ENCODE measurements at places on chromosomes 1 and 21. TPM values are rescaled to one million over a fixed set of nuclear protein-coding genes. Genes with fewer than 3 reads are reported as not detected.

Gene KRTAP10-11
- total RNA-seq = not detected

Gene AVPR1B
- total RNA-seq = not detected

Gene SPRR2F
- total RNA-seq = not detected

Gene TMEM52
- total RNA-seq = 0.55 TPM

Gene HSD11B1
- not detected for total RNA-seq

GRCh38 chr1:153447498-153448170 lies 12.8 kb downstream of the S100A7 start:
- no peak overlapping the region for H3K27ac ChIP-seq
- DNase-seq = no peak
- H3K4me3 ChIP-seq = no peak overlapping the region
- no peaks in the 10 kb centered on the region for H3K4me1 ChIP-seq
- H3K36me3 ChIP-seq = no peaks in the 10 kb centered on the region

DNA sequence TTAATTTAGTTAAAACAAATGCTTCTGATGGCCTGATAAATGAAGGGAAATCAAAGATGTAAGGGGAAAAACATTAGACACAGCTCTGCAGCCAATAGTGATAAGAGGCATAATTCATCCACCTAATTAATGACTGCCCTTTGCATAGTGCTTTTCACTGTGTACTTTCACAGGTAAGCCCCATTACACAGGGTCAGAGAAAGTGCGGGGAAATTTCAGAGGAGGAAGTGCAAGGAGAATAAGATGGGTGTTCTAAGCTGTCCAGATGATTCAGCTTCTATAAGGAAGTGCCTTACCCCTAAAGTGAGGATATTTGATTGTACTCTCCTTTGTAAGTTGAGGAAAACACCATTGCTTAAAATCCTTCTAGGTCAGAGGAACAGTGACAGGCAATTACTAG lies 88.0 kb downstream of the NR5A2 start:
- H3K27ac ChIP-seq = no peak overlapping the region
- H3K27me3 ChIP-seq = no peaks in the 10 kb centered on the region
- no peaks in the 10 kb centered on the region for H3K36me3 ChIP-seq
- H3K4me3 ChIP-seq = no peak overlapping the region
- H3K4me1 ChIP-seq = no peaks in the 10 kb centered on the region
- no peak for DNase-seq

GRCh38 chr1:9078752-9079500 lies 9.5 kb upstream of the SLC2A5 start:
- no peak overlapping the region for H3K4me3 ChIP-seq
- no peaks in the 10 kb centered on the region for H3K36me3 ChIP-seq
- H3K27me3 ChIP-seq = no peaks in the 10 kb centered on the region
- peaks cover 15% of the 10 kb centered on the region for H3K4me1 ChIP-seq
- DNase-seq = no peak
- no peak overlapping the region for H3K27ac ChIP-seq

GRCh38 chr1:201251851-201252430 lies 31.4 kb upstream of the PKP1 start:
- no peaks in the 10 kb centered on the region for H3K36me3 ChIP-seq
- H3K4me1 ChIP-seq = no peaks in the 10 kb centered on the region
- DNase-seq = no peak
- H3K4me3 ChIP-seq = no peak overlapping the region
- H3K27ac ChIP-seq = no peak overlapping the region
- no peaks in the 10 kb centered on the region for H3K27me3 ChIP-seq

GRCh38 chr1:58155418-58156123 lies 391.0 kb downstream of the OMA1 start:
- H3K27me3 ChIP-seq = no peaks in the 10 kb centered on the region
- no peak for DNase-seq
- H3K27ac ChIP-seq = no peak overlapping the region
- H3K4me3 ChIP-seq = no peak overlapping the region
- H3K4me1 ChIP-seq = no peaks in the 10 kb centered on the region

- peaks cover 70% of the 10 kb centered on the region for H3K4me1 ChIP-seq
- H3K27ac ChIP-seq = peak overlapping the region; percentile 71
- H3K36me3 ChIP-seq = peaks cover 21% of the 10 kb centered on the region
- H3K4me3 ChIP-seq = no peak overlapping the region
- H3K27me3 ChIP-seq = no peaks in the 10 kb centered on the region
- DNase-seq = no peak
Observed at GRCh38 chr1:108703939-108704338, 8.8 kb upstream of the FNDC7 start.

DNA sequence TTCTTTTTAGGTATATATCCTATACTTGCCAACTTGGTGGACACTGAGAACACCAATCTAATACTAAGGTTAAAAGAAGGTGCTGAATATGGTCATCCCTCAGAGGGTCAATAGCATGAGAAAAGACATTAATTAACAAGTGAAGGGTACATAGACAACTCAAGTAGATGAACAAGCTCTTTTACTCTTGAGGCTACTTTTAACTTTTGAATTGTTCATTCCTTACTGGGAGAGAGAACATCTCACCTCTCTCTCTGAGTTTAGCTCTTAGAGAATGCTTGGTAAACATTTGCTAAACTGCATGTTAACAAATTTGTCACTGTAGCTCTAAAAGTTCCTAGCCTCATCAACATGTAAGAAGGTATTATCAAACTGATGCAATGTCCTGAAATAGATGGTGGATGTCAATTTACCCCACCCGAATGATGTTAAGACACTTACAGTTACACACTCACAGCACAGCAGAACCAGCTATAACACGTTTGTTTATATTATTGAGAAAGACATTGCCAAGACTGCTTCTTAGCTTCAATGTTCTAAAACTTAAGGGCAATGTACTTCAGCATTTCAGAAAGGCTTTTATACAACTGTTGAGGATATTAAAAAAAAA lies 35.9 kb downstream of the HEATR1 start:
- no peak for DNase-seq
- H3K27me3 ChIP-seq = no peaks in the 10 kb centered on the region
- H3K4me1 ChIP-seq = no peaks in the 10 kb centered on the region
- H3K27ac ChIP-seq = no peak overlapping the region

DNA sequence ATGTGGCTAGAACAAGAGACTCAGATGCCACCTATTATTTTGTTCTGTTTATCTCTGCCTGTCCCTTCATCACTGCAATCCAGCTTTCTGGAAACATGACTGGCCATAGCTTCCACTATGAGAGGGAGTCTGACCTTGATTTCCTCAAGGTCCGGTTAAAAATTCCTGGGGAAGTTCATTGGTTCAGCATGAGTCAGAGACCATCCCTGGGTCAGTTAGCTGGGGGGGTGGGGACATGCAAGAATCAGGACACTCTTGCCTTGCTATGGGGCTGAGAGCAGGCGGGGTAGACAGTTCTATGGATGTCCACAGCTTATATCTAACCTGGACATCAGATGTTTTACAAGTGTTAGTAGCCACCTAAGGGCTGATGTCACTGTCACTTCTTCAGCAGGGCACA lies 81.1 kb downstream of the TENT5C start:
- no peaks in the 10 kb centered on the region for H3K27me3 ChIP-seq
- no peaks in the 10 kb centered on the region for H3K4me1 ChIP-seq
- H3K27ac ChIP-seq = no peak overlapping the region
- no peaks in the 10 kb centered on the region for H3K36me3 ChIP-seq
- DNase-seq = no peak

- H3K4me1 ChIP-seq = no peaks in the 10 kb centered on the region
- H3K27me3 ChIP-seq = no peaks in the 10 kb centered on the region
- DNase-seq = no peak
- H3K4me3 ChIP-seq = no peak overlapping the region
Observed at GRCh38 chr1:112169517-112169916, 180.0 kb upstream of the KCND3 start.

DNA sequence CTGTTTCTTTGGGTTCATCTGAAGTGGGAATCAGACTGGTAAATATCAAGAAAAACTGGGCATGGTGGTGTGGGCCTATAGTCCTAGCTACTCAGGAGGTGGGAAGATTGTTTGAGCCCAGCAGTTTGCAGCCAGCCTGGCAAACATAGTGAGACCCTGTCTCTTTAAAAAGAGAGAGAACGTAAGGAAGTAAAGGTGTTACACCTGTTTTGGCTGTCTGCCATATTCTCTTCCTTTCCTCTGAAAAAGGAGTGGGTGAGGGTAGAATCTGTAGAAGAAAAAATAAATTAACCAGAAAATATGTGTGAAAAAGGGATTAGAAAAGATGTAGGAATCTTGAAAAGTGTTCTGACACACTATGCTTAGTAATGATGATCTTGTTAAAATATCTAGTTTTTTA lies 20.0 kb downstream of the AHCYL1 start:
- no peaks in the 10 kb centered on the region for H3K27me3 ChIP-seq
- H3K4me3 ChIP-seq = no peak overlapping the region
- DNase-seq = peak; percentile 22
- H3K27ac ChIP-seq = no peak overlapping the region

GRCh38 chr21:36881228-36881627 lies 85.2 kb downstream of the HLCS start:
- no peaks in the 10 kb centered on the region for H3K4me1 ChIP-seq
- no peaks in the 10 kb centered on the region for H3K36me3 ChIP-seq

GRCh38 chr1:114177282-114177681 lies 23.6 kb upstream of the SYT6 start:
- no peaks in the 10 kb centered on the region for H3K36me3 ChIP-seq
- no peak overlapping the region for H3K27ac ChIP-seq
- no peaks in the 10 kb centered on the region for H3K27me3 ChIP-seq
- no peak for DNase-seq
- H3K4me3 ChIP-seq = no peak overlapping the region

DNA sequence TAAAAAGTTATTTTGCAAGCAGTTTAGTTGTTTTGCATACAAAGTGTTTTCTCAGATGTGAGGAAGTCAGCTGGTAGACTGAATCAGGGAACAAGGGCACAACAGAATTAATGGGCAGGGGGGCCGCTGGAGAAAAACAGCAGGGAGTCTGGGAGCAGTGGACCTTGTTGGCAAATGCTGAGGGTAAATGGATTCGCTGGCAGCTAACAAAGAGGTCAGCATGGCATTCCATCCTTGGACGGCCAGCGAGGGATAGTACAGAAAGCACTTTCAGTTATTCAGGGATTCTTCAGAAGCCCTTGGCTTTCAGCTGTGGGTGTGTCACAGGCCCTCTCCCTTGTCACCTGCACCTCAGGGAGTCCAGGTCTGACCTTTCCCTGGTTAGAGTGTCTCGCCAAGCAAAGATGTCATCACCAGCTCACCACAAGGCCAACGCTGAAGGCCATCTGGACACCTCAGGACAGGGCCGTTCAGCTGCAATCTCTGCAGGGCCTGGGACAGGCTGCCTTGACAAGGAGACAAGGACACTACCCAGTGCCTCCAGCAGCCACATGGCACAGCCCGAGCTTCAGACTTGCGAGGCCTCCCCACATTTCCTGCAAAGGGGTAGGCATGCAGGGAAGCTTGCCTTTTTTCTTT lies 90.4 kb downstream of the KCNN3 start:
- H3K4me1 ChIP-seq = peaks cover 11% of the 10 kb centered on the region
- H3K27me3 ChIP-seq = no peaks in the 10 kb centered on the region

GRCh38 chr1:218139761-218140160 lies 145.3 kb upstream of the RRP15 start:
- no peaks in the 10 kb centered on the region for H3K4me1 ChIP-seq
- H3K27ac ChIP-seq = no peak overlapping the region
- no peak for DNase-seq
- H3K4me3 ChIP-seq = no peak overlapping the region

GRCh38 chr1:113534130-113534817 lies 144.0 kb downstream of the MAGI3 start:
- H3K27ac ChIP-seq = no peak overlapping the region
- H3K36me3 ChIP-seq = no peaks in the 10 kb centered on the region
- H3K4me3 ChIP-seq = no peak overlapping the region
- no peaks in the 10 kb centered on the region for H3K4me1 ChIP-seq

DNA sequence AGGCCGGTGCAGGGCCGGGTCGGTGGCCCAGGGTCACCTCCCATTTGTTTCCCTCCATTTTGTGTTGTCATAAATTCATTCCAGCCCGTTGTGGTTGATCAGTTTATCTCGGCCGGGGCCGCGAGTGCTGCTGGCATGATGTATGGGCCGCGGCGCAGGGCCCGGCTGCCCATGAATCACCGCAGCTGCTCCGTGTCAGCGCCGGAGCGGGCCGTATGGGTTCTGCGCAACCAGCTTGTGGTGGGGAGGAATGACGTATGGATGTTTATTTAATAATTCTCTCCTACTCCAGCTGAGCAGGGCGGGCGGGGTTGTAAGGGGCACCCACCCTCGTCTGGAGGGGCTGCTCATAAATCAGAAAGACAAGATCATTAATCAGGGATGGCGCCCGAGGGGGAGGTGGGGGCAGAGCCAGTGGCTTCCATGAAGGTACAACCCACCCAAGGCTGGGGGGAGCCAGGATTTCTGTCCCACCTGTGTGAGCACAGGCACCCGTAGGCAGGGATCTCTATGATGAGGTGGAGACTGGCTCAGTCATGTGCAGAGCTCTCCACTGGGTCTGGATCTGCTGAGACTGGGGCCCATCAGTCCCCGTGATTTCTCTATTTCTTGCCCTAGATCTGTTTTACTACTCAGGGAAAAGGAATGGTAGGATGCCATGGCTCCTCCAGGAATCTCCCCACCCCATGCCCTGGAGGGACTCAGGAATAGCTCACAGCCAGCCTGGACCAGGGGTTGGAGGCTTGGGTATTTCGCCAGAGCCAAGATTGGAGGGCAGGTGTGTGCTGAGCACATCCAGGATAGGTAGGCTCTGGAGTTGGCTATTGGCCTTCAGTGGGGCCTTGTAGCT lies 27.8 kb downstream of the TMEM53 start:
- no peak overlapping the region for H3K27ac ChIP-seq
- no peaks in the 10 kb centered on the region for H3K4me1 ChIP-seq
- DNase-seq = no peak
- H3K27me3 ChIP-seq = no peaks in the 10 kb centered on the region
- H3K4me3 ChIP-seq = no peak overlapping the region

GRCh38 chr1:84301785-84302385 lies 377 bp downstream of the SAMD13 start:
- peaks cover 3% of the 10 kb centered on the region for H3K27me3 ChIP-seq
- DNase-seq = no peak
- no peaks in the 10 kb centered on the region for H3K36me3 ChIP-seq
- no peak overlapping the region for H3K4me3 ChIP-seq

- no peak overlapping the region for H3K27ac ChIP-seq
- peaks cover 27% of the 10 kb centered on the region for H3K4me1 ChIP-seq
- H3K4me3 ChIP-seq = no peak overlapping the region
- no peak for DNase-seq
- H3K27me3 ChIP-seq = no peaks in the 10 kb centered on the region
Observed at GRCh38 chr1:1351511-1352427, 2.6 kb upstream of the DVL1 start.

DNA sequence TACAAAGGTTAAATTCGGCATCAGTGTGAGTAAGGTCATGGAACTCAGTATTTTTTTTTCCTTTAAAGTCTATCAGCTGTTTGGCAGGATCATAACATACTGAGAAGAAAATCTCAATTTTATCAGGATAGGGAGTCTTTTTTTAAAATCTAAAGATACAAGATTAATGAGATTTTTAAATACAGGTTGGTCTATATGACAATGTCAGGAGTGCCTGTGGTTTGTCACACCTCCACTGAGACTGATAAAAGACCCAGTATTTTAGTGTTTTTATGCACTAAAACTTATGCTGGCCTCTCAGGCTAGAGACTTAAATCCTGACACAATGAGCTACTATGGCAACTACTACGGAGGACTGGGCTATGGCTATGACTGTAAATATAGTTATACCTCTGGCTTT lies at the start of gene KRTAP20-3:
Gene KRTAP20-3, plus strand, starts transcription at position 301 of the 400 bp plus-strand sequence.
- no peak for DNase-seq
- H3K27me3 ChIP-seq = no peaks in the 10 kb centered on the region
- H3K27ac ChIP-seq = no peak within 1 kb of the TSS
- no peaks in the 10 kb centered on the region for H3K4me1 ChIP-seq

- no peak overlapping the region for H3K4me3 ChIP-seq
- DNase-seq = no peak
- no peaks in the 10 kb centered on the region for H3K36me3 ChIP-seq
- H3K4me1 ChIP-seq = peaks cover 43% of the 10 kb centered on the region
Observed at GRCh38 chr1:41754540-41754939, 164.2 kb downstream of the HIVEP3 start.

GRCh38 chr1:244094880-244095528 lies 43.9 kb downstream of the ZBTB18 start:
- H3K27ac ChIP-seq = no peak overlapping the region
- no peak overlapping the region for H3K4me3 ChIP-seq
- no peak for DNase-seq
- H3K36me3 ChIP-seq = no peaks in the 10 kb centered on the region

All from CD4-positive, alpha-beta memory T cell (primary cell).